ENCODE measurements at places on chromosomes 2 and 18.

- DNase-seq: no peak
These were observed 12.8 kb downstream of the IL18RAP start for GRCh38 chr2:102435741-102436140.

- DNase-seq: no peak
These were observed 105.4 kb downstream of the QPCT start for GRCh38 chr2:37449761-37450296.

- no peak for DNase-seq
These were observed 178.4 kb upstream of the TPO start for GRCh38 chr2:1234731-1235308.

DNA sequence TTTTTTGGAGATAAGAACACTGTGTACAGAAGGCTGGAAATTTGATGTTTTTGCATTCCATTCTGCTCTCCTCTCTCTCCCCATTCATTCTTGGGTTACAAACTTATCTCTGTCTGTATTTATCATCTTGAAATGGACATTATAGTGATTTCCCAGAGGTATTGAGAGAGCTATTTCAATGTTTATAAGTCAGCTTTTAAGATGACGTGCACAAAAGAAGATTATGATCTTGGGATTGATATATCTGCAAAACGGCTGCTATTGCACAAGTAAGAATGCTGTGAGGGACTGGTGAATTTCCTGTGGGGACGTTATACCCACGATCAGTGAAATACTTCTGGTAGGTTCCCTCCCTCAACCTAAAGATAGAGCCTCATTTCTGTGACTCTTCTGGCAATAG is 61.0 kb upstream of the DTNA start:
- DNase-seq: no peak

DNA sequence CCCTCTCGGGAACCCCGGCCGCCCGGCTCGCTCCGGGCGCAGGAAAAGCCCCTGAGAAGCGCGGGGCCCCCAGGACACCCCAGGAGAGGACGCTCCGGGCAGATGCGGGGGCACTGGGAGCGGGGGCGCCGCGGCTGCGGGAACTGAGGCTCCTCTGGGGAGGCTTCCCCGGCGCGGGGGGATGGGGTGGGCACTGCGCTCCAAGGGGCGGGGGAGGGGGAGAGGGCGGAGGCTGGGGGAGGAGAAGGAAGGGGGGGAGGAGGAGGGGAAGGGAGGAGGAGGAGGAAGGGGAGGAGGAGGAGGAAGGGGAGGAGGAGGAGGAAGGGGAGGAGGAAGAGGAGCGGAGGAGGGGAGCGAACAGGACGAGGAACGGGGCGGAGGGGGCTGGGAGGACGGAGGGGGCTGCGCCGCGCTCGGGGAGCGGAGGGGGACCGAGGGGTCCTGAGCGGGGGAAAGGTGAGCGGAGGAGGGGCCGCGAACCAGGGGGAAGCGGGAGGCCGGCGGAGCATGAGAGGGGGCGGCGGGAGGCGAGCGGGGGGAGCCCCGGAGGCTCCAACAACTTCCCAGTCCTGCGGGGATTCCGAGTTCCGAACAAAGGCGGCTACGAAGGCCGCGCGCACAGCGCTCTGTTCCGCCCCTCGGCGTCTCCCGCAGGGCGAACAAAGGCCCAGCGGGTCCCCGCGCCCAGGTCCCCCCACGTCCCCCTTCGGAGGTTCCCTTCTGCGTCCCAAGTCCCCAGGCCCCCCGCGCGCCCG is 742 bp downstream of the PXDN start:
- DNase-seq: no peak

DNA sequence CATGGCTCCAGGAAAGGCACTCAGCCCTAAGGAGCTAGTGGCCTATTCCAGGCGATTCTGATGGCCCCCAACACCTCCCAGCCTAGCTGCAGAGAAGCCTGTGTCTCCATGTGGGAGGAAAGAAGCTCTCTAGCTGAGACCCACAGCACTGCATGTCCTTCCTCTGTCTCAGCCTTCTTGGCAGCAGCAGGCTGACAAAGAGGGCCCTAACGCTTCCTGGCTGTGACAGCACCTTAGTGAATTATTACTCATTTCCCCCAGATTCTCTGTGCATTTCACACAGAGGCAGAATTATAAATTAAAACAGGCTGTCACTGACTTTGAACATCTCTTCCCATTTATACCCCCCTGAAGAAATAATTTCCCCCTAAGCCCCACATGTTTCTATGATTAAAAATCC is 206.8 kb downstream of the CLIP4 start:
- no peak for DNase-seq

- no peak for DNase-seq
These were observed 171.6 kb downstream of the IKZF2 start for GRCh38 chr2:212979799-212980198.

GRCh38 chr2:239874636-239875356 is 150.3 kb downstream of the NDUFA10 start:
- no peak for DNase-seq

DNA sequence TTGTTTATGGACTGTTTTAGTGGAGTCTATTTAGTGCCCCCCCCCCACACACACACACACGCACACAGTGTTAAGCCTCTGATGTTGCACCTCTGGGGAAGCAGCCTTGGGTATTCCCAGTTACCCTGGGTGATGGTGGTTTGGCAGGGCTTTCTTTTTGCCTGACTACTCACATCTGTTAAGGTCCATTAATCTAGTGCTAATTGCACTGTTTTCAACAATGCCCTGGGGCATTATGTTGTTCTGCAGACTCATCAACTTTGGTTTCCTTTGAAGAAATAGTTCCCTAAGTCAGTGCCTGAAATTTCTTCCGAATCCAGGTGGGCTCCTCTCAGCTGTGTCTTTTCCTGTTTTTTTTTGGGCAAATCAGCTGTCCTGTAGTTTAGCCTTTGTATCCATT is 34.7 kb downstream of the SPOPL start:
- DNase-seq: no peak

GRCh38 chr2:46118656-46119371 is 178.4 kb upstream of the EPAS1 start:
- no peak for DNase-seq

DNA sequence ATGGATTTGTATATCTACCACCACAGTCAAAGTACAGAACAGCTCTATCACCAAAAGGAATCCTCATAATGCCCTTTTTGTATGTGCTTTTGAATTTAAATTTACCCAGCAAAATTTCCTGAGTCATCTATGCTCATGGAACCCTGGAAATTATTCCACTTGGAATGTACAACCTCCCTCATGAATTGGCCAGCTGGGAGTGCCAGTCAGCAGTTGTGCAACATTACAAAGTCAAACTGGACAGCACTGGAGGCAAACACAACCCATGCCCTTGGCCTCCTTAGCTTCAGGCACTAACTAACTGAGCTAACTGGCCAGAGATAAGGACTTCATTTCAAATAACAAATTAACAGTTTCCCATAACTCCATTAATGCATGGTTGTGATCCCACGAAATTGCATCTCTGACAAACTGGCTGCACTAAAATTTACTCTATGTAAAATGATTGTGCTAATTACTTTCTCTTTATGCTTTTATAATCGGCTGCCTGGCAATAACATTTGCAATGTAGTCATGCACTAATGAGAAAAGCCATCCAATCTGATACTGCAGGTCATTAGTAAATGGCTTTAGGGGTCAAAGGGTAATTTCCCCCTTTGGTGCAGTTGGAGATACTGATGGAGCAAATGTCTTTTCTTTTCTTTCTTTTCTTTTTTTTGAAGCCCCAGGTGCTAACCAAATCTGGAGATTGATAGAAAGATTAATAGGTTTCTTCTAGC is 270.5 kb downstream of the ACTR3 start:
- DNase-seq: no peak

- no peak for DNase-seq
These were observed 692.4 kb downstream of the CPS1 start for GRCh38 chr2:211248841-211249240.

DNA sequence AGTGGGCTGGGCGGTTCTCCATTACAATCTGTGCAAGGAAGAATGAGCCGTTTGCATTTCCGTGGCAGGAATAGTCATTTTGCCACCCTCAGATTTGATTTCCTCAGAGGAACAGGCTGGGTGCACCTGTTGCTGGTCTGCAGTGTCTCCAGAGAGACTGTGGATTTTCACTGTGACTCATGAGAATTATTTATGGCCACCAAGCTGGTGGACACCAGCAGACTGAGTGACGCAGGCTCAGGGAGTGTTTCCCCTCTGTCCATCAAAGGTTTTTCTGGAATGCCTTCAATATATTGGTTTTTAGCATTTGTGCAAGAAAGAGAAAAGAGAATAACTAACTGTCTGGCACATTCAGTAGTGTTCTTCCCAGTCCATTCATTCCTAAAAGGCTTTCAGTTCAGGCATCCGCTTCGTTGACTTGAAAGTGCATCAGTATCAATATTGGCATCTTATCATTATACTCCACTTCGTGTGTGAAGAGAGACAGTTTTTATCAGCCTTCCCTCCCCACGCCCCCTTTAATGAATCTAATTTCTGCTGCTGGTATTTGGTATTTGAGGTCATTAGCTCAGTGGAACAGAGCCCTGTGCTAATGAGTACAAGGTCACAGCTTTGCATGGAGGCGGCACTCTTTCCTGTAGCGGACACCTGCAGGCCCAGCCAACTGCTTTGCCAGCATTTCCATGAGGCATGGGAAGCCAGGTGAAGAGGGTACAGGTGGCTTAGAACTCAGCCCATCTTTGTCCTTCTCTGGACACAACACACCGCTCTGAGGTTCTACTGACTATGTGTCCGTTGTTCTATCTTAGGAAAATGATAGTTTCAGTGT is 39.9 kb downstream of the PRKCE start:
- no peak for DNase-seq

GRCh38 chr2:75561566-75562512 is 1.1 kb upstream of the EVA1A start:
- DNase-seq: no peak

DNA sequence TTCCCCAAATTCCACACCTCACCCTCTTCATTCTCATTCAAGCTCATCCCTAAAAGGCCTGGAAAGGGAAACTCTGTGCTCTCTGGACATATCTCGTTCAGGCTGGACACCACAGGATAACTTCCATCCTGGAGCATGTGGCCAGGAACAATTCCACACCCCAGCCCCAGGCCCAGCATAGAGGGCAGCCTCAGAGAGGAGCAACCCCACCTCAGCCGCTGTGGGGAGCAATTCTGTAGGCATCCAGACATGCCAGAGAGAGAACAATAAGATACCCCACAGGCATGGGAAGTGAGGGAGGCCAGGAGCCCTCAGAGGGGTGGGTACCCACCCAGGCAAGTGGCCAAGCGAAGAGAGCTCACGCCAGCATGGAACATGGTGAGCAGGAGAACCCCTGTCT is 143.4 kb downstream of the GFPT1 start:
- DNase-seq: no peak

DNA sequence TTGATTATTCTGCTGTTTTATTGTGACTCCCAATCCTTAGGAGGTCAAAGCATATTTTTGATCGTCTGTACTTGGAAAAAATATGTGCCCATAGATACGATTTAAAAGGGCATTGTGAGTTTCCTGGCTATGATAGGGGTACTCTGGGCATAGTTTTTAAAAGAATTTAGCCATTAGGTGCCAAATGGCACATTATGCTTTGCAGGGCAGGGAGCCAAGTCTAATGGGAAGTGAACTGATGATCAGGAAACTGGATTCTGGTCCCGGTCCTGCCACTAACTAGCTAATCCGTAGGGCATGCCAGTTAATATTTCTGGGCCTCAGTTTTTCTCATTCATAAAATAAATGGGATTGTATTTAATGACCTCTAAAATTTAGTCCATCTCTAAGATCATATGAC is 189.3 kb downstream of the LTBP1 start:
- no peak for DNase-seq

DNA sequence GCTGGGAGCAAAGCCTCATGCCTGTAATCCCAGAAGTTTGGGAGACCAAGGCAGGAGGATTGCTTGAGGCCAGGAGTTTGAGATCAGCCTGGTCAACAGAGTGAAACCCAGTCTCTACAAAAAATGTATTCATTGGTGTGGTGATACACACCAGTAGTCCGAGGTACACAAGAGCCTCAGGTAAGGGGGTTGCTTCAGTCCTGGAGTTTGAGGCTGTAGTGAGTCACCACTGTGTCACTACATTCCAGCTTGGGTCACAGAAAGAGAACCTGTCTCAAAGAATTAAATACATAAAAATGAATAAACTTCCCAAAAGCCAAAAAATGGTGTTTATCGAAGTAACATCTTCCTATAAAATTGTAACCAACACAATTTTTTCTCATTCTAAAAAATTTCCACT is 568.1 kb upstream of the LINC00305 start:
- no peak for DNase-seq

DNA sequence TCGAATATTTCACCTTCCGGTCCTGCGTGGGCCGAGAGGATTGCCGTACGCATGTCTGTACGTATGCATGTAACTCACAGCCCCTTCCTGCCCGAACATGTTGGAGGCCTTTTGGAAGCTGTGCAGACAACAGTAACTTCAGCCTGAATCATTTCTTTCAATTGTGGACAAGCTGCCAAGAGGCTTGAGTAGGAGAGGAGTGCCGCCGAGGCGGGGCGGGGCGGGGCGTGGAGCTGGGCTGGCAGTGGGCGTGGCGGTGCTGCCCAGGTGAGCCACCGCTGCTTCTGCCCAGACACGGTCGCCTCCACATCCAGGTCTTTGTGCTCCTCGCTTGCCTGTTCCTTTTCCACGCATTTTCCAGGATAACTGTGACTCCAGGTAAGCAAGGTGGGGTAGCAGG is at the start of gene SERPINB5:
Gene SERPINB5 (plus strand): TSS at position 291 of the 400 bp plus-strand sequence. CDS start 7,471 bp downstream, outside the sequence.
- DNase-seq: no peak

GRCh38 chr2:108813732-108814131 is 27.2 kb downstream of the CCDC138 start:
- no peak for DNase-seq

- no peak for DNase-seq
These were observed 56.1 kb upstream of the FHL2 start for GRCh38 chr2:105454801-105455485.

DNA sequence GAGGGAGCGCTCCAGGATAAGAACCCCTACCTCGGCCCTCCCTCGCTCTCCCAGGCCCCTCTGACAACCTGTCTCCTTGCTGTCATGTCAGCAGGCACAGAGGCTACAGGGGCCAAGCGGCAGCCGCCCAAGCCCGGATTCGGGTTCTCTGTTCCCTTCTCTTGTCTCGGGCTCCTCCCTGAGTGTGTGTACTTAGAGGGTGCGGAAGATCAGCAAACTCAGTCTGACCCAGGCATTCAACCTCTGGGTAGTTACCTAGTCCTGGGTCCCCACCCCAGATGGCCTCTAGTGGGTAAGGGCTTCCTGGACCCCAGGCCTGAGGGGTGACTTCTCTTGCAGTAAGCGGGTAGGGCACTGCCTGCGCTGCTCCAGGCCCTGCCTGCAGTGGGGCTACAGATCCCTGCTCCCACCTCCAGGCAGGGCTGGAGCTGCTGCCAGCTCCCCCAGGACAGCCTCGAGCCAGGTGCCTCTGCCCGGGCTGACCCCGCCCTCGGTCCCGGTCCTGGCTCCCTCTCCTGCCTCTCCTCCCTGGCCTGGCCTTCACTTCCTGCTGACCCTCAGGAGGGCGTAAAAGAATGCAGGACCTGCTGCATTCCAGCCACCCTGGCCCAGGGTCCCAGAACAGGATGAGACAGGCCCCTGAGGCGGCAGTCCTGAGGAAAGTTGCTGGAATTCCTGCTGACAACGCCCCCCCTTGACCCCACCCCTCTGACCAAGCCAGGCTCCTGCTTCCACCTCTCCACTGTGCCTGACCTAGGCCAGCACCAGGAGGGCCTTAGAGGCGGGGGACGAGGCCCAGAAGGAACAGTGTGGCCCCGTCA is 22.0 kb downstream of the GPC1 start:
- DNase-seq: no peak
